ENCODE measurements at places on chromosomes 4 and X. TPM values are rescaled to one million over a fixed set of nuclear protein-coding genes. Genes with fewer than 3 reads are reported as not detected.

EFHC2 gene
- total RNA-seq: 3.2 TPM

P2RY4 gene
- total RNA-seq: not detected

EREG gene
- total RNA-seq: 1.2 TPM

CT45A10 gene
- not detected for total RNA-seq

ADD1 gene
- 228 TPM for total RNA-seq

Measured in vagina (tissue), 2 donors.